T follicular helper cell (primary cell): ENCODE measurements at places on chromosomes 12 and 14.

- no peak for DNase-seq
Observed at GRCh38 chr12:56995201-56995929, 11.0 kb downstream of the ZBTB39 start.

DNA sequence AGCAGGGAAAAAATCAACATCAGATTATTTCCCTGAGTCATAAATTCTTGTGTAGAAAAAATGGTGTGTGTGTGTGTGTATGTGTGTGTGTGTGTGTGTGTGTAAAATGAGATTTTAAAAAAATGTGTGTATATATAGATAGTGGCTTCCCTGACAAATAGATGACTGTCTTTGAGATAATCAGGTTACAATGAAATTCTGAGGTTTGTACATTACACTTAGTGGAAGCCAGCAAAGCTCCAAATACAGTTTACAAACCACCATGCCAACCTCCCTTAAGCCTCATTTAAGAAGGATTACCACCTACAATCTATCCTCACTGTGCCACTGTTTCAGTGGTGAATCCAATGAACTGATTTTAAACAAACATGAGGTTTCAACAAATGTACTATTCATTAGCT lies 93.8 kb downstream of the MED13L start:
- no peak for DNase-seq

DNA sequence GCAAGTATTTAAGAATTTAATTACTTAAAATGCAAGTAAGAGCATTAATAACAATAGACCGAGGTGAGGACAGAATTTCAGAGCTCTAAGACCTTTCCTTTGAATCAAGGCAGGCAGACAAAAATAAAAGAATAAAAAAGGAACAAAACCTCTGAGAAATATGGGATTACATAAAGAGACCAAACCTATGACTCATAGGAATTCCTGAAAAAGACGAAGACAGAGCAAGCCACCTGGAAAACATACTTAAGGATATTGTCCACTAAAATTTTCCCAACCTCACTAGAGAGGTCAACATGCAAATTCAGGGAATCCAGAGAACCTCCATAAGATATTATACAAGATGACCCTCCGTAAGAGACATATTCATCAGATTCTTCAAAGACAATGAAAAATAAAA lies 325.1 kb downstream of the AEBP2 start:
- DNase-seq: no peak

- no peak for DNase-seq
Observed at GRCh38 chr12:6362403-6362802, 13.0 kb downstream of the SCNN1A start.

DNA sequence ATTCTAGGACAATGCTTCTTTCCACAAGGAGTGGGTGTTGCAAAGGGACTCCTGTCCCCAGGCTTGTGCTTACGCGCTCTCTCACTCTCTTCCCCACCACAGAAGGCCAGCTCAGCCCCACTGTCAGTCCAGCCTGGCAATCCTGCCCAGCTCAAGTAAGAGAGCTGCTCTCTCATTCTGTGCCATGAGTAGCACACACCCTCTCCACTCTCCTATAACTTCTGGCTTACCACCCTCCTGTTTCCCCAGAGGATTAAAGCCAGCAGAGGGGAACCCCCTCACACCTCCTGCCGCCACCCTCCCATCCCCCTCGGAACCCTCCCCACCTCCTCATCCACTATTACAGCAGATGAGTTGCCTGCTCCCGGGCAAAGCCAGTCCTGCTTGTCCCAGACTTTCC lies 17.1 kb downstream of the NCKAP5L start:
- DNase-seq: no peak

DNA sequence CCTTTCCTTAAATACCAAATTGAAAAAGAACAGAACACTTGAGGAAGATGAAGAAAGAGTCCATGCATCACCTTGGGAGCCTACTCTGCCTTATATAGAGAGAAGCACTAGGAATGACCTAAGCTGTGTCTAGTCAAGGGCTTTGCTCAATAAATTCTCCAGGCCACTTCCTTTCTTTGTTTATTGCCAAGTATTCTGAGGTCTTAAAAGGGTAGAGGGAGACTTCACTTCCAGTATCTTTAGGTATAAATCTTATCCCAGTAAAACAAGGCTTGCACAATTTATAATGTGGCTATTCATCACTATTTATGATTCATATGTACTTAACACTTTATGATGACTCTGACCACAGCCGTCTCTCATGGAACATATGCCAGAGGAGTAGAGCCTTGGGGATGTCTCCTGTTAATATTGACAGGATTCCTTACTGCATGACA lies 85.1 kb upstream of the ARHGAP5 start:
- no peak for DNase-seq

DNA sequence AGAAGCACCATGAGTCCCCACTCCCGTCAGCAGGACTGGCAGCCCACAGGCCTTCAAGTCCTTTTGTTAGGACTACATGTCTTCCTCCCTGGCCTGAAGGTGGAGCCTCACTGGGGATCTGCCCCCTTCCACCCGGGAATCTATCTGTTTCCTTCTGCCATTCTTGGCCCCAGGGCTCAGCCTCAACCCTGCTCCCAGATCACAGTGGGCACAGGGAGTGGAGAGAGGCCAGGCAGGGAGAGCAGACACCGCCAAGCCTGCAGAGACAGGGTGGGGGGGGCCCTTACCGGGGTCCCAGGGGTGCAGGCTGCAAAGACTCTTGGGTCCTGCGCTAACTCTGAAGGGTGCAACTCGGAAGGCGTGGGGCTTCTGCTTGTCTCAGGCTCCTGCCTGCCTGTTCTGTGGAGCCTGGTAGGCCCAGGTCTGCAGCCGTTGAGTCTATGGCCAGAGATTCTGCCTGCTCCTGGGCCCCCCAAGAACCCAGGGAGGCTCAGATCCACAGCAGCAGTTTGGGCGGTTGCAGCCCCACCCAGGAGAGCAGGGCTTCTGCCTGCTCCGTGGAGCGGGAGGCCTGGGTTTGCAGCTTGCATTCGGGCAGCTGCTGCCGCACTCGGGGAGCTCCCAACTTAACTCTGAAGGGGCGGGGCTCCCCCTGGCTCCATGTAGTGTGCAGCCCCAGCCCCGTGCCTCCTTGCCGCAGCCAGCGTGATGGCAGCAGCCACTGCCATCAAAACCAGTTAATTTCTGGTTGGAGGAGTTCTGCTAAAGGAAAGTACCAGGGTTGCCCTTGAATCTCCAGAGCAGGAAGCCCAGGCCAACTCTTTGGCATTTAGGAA lies 21.7 kb upstream of the PLBD1 start:
- no peak for DNase-seq

DNA sequence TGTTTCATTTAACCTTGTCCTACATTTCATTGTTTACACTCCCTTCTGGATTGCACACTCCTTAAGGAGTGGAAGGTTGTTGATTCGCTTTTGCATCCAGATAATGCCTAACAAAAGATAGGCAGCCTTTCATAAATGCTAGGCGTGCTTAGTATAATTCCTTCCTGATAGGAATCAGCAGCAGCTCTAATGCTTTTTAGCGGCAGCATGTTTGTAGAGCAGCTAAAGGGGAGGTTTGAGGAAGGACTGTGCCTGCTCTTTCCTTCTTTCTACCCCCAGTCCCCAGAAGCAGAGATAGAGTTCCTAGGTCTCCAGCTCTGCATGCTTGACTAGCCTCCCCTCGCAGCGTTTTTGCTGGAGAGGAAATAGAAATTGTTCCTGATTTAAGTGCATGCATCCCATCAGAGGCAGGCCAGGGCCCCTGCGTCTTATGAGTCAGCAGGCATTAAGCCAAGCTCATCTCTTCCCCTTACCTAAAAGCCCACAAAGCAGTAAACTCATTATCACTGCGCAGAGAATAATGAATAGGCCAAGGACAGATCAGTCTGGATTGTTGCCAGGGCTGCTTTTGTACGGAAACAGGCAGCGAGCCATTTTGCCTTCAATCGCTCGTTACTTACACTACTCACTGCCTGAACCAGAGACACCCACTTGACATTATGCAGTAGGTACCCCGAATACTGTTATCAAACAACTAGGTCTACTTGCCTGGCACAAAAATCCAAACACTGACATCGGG lies 14.0 kb upstream of the TBPL2 start:
- no peak for DNase-seq

DNA sequence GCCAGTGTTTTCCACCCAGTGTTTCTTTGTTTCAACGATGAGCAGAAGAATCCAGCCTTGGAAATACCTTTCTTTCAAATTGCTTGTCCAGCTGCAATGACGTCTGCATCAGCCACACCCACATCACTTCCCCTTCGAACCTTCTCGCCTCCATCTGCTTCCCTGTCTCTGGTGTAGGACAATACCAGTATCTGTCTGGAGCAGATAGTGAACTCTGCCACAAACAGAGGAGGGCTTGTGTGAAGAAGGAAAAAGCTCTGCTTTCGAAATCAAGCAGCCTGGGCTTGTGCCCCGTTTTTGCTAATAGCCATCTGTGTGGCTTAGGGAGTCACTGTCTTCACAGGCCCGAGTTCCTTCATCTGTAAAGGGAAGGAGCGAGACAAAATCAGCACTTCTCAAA lies 415.4 kb downstream of the ZFP36L1 start:
- no peak for DNase-seq

DNA sequence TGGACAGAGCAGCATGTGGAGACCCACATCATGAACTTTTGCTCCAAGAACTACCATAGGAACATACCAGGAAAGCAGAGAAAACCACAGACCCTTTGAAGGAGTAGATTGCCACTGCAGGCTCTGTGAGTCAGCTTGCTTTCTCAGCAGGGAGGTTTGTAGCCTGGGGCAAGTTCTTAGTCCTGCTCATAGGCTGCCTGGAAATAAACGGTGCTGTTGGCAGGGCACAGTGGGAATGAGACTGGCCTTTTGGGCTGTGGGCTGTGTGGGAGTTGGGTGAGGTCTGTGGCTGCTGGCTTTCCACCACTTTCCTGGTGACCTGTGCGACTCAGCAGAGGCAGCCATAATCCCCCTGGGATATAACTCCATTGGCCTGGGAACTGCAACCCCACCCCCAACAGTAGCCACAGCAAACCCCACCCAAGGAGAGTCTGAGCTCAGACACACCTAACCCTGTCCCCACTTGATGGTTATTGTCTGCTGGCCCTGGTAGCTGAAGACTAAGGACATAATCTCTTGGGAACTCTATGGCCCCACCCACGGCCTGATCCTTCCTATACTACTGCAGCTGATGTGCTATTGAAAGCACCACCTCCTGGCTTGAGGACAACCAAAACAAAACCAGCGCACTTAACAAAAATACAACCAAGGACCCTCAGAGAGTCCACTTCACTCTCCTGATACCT lies 192.1 kb upstream of the GARIN6 start:
- no peak for DNase-seq

DNA sequence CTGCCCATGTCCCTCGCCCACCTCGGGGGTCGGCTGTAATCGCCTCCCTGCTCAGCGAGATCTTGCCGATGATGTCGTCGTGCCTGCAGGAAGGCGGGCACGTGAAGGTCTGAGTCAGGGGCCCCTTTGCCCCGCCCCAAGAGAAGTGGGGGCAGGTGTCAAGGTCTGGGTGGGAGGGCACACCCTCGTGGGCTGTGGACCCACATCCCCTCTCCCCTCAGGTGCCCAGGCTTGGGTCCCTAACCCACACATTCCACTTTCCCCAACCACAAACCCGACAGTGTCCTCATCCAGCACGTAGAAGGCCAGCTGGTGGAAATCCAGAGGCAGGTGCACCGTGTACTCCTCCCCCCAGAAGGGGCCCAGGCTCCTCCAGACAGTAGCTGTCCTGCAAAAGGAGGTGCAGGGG lies 7.8 kb downstream of the RASAL1 start:
- no peak for DNase-seq

GRCh38 chr14:95816539-95816938 lies 60.1 kb upstream of the TUNAR start:
- DNase-seq: no peak

DNA sequence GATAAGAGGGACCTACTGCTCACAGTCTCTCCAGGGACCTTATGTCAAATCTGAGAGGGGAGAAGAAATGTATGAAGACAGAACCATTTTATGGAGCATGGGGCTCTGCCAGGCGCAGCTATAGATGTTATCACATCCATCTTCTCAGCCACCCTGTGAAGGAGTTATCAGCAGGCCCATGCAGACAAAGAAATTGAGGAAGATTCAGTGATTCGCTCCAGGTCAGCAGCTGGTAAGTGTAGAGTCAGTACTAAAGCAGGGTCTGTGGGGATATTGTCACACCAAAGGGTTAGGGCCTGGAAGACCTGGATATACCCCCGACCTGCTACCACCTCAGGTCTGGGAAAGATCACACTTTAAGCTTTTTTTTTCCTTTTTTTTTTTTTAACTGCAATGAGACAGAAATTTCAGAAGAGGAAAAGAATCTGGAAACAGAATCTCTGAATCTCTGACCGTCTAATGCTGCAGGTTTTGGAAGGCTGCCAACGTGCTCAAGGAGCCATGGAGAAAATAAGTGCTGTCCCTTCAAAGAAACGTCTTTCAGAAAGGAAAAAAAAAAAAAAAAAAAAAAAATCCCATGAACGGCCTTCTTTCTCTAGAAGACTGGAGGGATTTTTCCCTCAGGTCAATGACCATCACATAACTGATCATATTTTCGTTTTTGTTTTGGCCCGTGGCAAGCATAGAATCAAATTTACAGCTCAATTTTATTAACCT lies 73.3 kb upstream of the PLEKHG7 start:
- DNase-seq: no peak

DNA sequence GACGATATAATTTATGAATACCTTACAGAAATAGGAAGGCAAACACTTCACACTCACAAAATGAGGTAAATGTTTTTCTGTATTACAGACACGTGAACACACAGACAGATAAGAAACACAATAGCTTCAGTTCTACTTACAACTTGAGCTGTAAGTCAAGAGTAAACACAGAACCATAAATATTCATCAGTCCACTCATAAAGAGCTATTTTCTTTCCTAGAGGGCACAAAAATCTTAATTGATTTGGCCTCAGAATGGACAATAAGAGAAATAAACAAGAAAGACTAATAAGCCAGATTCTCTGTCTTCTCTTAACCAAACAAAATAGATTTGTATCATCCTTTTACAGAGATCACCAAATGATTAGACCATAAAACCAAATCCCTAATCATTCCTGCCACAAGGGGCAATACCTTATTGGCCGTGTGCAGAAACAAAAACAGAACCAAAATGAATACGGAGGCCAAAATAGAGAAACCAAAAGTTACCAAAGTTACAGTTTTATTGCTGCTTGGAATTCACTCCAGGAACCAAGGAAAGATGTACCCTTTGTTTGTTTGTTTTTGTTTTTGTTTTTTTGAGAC lies 38.1 kb upstream of the GARIN2 start:
- no peak for DNase-seq

DNA sequence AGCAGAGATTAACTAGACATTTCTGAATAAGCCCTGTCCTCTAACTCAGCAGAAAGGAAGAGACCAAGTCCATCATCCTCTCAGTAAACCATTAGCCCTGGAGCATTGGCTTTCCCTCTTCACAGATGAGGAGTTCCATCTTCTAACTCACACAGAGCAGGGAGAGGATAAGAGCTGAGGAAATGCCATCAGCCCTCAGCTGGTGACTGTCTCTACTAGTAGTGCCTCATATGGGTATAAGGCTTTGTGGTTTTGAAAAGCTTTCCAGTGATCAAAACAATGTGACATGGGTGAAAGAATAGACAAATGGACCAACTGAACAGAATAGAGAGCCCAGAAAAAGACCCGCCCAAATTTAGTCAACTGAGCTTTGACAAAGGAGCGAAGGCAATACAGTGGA lies 197.2 kb upstream of the NUDT4 start:
- DNase-seq: no peak

GRCh38 chr12:89566615-89567014 lies 40.8 kb upstream of the POC1B start:
- DNase-seq: no peak

GRCh38 chr12:6452944-6453630 lies 1.2 kb downstream of the TAPBPL start:
- no peak for DNase-seq
